NCI-H1105 (cell line): ENCODE measurements at places on chromosomes 1 and 21.

GRCh38 chr1:156025876-156026275 lies 5.1 kb upstream of the SSR2 start:
- DNase-seq: no peak

DNA sequence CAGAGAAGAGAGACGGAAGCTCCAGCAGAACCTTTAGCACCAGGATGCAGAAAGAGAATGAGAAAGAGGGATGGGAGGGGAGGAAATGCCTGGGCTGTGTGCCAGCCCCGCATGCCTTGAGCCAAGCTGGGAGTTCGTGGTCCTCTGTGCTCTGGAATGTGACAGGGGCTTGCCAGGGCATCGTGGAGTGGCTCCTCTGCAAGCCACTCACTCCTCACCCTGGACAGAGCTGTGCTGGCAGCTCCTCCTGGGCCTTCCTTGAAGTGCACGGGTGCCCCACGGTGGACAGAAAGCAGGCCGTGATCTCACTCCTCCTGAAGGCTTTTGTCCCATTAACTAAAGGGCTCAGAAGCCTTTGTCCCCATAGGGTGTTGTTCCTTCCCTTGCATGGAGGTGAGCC lies 34.8 kb upstream of the PRELP start:
- peak; percentile 3 for DNase-seq

- DNase-seq: no peak
These were observed 162.3 kb downstream of the PSMG1 start for GRCh38 chr21:39020751-39021477.

- DNase-seq: no peak
These were observed 16.1 kb downstream of the PHLDA3 start for GRCh38 chr1:201452866-201453265.

GRCh38 chr1:183589874-183590243 lies 400 bp downstream of the NCF2 start:
- no peak for DNase-seq

- DNase-seq: no peak
These were observed 20.0 kb upstream of the KIAA1614 start for GRCh38 chr1:180892675-180893074.

GRCh38 chr1:234782105-234782751 lies 172.2 kb upstream of the IRF2BP2 start:
- DNase-seq: no peak

GRCh38 chr1:112855152-112855828 lies 100.7 kb downstream of the SLC16A1 start:
- no peak for DNase-seq

DNA sequence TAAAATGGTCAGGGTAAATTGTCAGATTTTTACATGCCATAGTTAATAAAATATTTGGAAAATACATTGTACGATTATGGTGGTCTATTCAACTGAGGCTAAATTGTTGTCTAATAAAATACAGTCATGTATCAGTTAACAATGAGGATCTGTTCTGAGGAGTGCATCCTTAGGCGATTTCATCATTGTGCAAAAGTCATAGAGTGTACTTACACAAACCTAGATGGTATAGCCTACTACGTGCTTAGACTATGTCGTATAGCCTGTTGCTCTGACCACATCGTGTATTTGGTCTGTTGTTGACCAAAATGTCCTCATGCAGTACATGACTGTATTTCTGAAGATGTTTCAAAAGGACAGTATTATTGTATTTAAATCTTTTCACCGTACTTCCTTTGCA lies 5.2 kb downstream of the EEIG2 start:
- DNase-seq: no peak

DNA sequence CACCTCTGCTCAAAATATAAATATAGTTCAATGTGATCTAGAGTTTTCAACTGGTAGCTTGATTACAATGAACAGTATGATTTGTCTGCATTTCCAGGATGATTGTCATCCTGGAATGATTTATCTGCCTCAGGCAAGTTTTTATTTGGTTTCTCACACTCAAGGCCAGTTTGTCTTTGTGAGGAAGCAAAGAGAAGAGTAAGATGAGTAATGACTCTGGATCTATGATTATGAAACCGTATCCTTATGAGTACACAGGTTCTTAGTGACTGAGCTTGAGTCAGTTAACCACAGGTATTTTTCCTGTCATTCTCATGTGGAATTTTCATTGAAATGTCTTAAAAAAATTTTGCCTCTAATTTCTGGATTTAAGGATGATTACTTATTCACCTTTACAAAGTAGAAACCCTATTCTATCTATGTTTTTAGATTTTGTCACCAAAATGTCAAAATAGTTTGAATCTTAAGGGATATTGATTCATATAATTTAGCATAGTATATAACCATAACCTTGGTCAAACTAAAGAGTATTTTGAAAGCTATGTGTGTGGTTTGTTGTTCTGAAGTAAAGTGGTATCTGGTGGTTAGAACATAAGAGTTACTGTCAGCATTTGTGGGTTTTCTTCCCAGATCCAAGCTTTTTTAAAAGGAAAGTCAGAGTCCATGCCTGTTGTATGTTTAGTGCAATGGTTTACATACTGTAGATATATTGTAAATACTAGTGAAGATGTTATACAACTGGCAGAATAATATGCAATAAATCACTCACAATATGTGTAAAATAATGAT lies 145.0 kb downstream of the RASAL2 start:
- DNase-seq: no peak

DNA sequence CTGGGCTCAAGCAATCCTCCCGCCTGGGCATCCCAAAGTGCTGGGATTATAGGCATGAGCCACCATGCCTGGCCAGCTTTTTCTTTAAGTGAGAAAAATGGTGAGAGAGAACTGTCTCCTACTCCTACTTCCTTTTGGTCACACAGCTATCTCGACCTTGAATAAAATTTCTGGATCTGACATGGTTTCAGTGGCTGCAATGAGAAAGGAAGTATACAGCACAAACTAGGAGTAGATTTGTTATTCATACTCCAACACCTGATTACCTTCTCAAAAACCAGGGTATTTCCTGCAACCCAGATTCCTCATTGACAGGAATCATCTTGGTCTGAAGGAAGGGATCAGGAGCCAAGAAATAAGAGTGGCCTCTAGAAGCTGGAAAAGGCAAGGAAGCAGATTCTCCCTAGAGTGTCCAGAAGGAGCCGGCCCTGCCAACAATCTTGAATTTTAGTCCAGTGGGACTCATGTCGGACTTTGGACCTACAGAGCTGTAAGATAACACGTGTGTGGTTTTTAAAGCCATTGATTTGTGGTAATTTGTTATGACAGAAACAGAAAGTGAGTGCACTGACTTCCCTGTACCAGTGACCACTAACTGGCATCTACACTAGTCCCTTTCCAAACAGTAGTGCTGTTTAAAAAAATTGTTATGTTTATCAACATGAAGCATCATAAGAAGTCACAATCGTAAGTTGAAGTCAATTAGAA lies 516.6 kb downstream of the SMYD3 start:
- DNase-seq: no peak

DNA sequence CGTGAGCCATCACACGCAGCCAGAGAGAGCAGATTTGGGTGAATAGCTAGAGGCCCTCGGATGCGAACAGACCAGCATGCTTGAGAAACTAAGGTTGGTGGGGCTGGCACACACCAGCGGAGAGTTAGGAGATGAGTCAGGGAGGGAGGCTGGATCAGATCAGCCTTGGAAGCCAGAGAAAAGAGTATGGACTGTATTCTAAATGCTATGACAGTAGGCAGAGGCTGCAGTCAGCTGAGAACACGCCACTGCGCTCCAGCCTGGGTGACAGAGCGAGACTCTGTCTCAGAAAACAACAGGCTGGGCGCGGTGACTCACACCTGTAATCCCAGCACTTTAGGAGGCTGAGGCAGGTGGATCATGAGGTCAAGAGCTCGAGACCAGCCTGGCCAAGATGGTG lies 4.0 kb upstream of the PLEKHM2 start:
- no peak for DNase-seq

DNA sequence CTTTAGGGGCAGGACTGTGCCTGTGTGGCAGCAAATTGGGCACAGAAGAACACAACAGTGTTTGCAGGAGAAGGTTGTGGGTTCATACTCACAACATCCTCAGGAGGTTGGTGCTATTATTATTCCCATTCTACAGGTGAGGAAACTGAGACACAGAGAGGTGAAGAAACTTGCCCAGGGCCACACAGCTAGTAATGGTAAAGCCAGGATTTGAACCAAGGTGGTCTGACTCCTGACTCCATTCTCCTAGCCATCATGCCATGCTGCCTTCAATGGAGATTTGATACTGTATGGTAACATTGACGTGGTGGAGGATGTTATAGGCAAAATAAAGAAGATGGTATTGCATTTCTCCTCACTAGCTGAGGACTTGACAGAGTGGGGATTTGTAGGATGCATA lies 334.2 kb downstream of the RPS6KC1 start:
- DNase-seq: no peak
